ENCODE measurements at places on chromosomes 6 and 20. TPM values are rescaled to one million over a fixed set of nuclear protein-coding genes. Genes with fewer than 3 reads are reported as not detected.

Gene C20orf204
- 0.82 TPM for total RNA-seq

Gene AIG1
- total RNA-seq, result 32.3 TPM

DNA sequence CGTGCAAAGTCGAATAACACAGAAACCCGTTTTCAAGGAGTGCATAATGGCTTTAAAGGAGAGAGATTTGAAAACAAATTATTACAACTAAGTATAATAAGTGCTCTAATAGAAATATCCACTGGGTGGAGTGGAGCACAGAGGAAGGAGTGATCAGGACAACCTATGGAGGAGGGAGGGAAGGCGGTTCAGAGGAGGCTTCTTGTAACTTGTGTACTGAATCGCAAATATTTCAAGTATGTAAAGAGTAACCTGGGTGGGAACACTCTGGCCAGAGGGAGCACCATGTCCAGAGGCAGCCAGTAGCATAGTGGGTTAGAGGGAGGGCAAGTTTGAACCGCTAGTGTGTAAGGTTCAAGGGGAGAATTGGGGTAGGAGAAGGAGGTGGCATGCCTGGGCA, 21.6 kb upstream of the TNFAIP3 start:
- DNase-seq, result no peak

Gene SMLR1
- total RNA-seq, result not detected

Gene STMND1
- total RNA-seq, result not detected

- no peak for DNase-seq
Measured at GRCh38 chr6:31579546-31580437, 2.4 kb downstream of the LTB start.

DNA sequence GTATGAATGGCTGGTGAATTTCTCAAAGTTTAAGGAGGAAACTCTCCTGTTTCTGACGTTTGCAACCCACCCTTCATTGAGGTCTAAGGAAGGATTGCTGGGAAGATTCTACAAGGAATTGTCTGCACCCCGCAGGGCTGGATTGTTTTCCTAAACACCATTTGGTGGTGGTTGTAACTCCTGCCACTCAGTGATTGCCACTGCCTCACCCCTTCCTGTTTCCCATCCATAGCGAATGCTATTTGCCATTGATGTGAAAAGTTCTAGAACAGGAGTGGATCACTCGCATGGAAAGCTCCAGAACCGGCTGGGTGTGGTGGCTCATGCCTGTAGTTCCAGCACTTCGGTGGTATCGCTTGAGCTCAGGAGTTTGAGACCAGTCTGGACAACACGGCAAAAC, 8.7 kb upstream of the DSP start:
- no peak for DNase-seq

- DNase-seq, result no peak
Measured at GRCh38 chr6:37798436-37799262, 20.9 kb upstream of the ZFAND3 start.

Measured in tongue (tissue), 3 donors.